Hematopoietic multipotent progenitor cell treated with erythropoietin and hydrocortisone succinate and interleukin-3 and kit ligand, for 17 days (in vitro differentiated cells): ENCODE measurements at places on chromosomes 5 and 9.

GRCh38 chr5:12861886-12862654 is 957.8 kb upstream of the CTNND2 start:
- no peak for DNase-seq

DNA sequence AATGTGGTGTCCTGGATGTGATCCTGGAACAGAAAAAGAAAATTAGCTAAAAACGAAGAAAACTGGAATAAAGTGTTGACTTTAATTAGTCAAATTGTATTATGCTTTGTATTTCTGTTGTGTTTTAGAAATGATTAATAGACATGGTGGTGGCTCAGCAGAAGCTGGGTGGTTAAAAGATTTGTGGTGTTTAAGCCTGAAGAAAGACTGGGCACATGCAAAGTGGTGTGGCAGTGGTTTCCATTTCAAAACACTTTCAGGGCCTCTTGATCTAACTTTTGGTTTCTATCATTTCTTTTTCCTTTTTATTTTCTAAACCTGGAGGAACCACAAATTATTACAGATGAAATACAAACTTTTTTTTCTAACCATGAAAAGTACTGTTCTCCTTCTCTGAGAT is 44.1 kb downstream of the ADGRV1 start:
- DNase-seq, result no peak

- peak; percentile 89 for DNase-seq
These were observed at the start of gene RAD50 for GRCh38 chr5:132556763-132557477. TSS of gene RAD50 (plus strand) at chr5:132556977. CDS start at chr5:132557325, 348 bp downstream.

DNA sequence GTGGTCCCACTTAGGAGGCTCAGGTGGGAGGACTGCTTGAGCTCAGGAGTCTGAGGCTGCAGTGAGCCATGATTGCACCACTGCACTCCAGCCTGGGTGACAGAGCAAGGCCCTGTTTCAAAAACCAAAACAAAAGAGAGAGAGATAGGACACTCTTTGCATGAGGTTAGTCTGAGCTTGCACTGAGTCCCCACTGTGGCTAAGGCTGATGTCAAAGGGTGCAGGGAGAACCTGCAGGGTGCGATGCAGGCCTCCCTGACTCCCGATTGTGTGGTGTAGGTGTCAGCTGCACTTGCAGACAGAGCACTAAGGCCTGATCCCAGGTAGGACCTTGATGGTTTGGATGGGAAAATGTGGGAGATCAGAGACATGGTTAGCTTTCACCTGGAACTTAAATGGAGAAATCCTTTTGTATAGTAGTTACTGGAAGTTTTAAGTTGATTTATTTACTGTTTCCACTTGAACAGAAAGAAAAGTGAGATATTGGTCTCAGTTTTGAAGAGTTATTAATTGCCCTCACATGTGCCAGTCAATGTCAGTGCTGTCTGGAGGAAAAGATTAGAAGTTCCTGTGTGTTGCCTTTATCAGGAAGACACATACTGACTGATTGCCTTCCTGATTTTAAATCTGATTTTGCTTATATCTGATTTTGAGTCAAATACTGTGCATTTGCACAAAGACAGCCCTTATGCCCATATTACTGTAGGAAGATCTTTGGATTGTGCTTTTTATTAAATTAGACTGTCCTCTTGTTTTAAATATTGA is 260.0 kb downstream of the MAST4 start:
- no peak for DNase-seq

DNA sequence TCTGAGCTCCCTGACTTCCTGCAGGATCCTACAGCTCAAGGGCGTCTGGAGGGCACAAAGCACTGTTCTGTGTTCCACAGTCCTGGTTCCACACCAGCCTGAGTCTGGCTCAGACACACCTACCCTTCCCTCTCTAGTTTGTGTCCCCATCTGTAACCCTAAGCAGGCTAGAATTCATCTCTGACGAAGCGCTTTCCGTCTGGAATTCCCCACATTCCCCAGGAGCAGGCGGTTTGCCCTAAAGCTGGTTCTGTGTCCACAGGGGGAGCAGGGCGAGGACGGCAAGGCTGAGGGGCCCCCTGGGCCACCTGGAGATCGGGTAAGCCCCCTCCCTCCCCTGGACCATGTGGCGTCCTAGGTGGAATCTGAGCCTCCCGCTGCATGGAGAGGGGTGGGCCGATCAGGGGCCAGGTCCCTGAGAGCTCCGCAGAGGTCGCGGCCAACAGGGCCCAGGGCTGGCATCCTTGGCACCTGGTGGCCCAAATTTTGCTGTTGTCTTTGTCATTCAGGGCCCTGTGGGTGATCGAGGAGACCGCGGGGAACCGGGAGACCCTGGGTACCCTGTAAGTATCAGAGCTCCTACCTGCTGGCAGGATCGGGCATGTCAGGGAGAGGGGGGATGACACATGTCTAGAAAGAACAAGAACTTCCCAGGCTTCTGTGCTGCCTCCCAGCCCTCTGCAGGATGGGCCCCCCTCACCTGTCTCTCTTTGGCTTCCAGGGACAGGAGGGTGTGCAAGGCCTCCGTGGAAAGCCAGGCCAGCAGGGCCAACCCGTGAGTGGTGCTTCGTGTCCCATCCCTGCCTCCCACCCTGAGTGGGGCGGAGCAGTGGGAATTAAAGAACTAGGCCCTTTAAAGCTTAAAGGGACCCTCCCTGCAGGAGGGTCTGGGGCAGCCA is 34.5 kb upstream of the ORM1 start:
- no peak for DNase-seq

DNA sequence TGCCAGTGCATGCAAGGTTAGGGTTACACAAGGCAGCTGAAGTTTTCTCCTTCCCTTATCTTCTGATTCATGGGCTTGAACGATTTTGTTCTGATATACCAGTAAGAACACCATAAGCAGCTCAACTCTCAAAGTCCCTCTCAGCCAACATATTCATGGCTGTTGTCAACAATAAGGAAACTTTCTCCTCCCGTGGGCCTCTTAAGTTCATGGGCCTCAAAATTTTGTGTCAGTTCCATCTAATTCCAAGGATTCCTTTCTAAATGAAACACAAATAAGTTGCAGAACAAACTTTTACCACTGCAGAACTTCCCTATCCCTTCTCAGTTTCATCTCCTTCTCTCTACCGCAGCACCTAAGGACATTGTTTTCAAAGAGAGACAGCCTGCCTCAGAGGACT is 23.6 kb upstream of the CAST start:
- no peak for DNase-seq

GRCh38 chr5:52685566-52685965 is 102.2 kb upstream of the ITGA1 start:
- no peak for DNase-seq

GRCh38 chr9:110064803-110065202 is 143.2 kb downstream of the C9orf152 start:
- DNase-seq, result no peak

DNA sequence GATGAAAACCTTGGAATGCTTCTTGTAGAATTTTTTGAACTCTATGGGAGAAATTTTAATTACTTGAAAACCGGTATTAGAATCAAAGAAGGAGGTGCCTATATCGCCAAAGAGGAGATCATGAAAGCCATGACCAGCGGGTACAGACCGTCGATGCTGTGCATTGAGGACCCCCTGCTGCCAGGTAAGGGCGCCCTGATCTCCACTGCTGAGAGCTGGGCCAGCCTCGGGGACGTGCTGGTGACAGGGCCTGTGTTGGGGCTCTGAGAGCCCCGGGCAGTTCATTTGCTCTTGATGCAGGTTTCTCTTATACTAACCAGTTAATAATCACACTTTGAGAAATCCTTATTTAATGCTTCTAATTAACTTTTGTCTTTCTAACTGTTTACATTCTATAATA is 33.0 kb downstream of the TENT4A start:
- DNase-seq, result no peak

- DNase-seq, result no peak
These were observed 6.4 kb upstream of the EXOC3 start for GRCh38 chr5:436641-436975.

DNA sequence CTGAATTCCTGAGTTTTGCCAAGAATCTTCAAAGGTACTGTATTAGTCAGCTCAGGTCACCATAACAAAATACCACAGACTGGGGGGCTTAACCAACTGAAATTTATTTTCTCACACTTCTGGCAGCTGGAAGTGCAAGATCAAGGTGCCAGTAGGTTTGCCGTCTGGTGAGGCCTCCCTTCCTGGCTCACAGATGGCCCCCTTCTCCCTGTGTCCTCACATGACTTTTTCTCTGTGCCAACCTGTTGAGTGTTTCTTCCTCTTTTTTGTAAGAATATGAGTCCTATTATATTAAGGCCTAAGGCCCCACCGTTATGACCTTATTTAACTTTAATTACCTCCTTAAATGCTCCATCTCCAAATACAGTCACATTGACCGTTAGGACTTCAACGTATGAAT is 156.1 kb upstream of the KIF2A start:
- no peak for DNase-seq

DNA sequence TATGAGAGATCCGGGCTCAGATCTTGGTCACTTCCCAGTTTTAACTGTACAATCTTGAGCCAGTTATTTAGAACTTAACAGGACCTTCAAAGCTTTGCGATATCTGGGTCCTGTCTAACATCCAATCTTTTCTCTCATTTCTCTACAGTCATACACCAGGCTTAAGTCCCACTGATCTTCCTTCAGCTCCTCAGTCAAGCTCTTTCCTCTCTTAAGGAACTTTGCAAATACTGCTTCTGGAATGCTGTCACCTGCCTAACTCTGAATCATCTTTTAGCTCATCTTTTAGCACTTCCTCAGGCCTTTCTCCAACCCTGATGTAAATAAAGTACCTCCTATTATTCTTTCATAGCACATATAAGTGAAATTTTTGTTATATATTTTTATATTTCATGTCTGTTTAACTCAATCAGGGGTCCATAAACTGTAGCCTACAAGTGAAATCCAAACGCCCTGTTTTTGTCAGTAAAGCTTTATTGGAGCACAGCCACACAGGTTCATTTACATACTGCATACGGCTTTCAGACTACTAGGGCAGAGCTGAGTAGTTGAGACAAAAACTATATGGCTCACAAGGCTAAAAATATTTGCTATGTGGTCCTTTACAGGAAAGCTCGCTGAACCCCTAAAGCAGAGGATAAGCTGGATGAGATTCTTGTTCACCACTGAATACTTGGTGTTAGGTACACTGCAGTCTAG is 63.5 kb downstream of the MEF2C start:
- DNase-seq, result no peak

DNA sequence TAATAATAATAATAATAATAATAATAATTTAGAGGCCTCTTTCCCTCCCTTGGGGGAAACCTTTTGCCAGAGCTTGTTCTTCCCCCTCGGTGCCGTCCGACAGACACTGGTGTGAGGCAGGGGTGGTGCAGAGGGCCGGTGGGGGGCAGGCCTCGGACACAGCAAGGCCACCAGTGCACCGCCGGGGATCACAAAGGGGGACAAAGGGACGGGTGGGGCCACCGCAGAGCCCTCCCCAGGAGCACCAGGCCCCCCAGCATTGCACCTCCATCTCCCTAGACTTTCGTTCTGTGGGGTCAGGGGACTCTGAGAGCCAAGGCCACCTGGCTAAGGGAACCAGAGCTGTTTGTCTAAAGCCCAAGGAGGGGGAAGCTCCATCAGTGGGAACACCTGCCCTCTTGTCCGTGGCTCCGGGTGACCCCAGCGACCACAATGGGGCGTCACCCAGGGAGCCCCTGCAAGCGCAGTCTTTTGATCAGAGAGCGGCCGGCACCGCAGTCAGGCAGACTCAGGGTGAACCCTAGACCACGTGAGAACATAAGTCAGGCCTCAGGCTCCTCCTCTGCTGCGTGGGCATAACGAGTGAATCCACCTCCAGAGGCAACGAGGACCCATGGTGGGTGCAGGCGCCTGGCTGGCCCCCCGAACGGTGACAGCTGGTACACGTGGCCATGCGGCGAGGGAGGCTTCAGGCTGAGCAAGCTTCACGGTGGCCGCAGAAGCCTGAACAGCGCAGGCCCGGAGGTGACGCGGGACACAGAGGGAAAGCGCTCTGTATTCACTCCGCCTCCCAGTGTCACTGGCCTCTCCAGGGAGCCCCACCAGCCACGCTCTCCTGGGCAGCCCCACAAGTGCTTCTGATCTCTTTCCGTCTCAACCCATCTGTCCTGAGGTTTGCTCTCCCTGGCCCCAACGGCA is 12.0 kb upstream of the QSOX2 start:
- DNase-seq, result no peak

DNA sequence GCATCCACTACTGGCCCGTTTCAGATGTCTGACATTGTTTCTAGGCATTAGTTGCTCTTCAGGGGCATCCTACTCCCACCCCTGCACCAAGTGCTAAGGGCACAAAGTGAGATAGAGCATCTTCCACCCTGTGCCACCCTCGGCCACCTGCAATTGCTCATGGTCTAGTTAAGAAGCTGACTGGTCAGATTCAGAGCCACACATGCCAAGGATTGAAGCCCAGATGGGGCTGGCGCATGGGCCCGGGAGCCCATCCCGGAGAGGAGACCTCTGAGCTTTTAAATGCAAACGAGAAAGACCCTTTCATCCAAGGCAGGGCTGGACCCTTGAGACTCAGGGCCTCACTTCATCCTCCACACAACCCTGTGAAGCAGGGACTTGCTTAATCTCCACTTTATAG is 28.5 kb downstream of the HRH2 start:
- DNase-seq, result no peak

GRCh38 chr5:60535198-60535597 is 164.8 kb downstream of the DEPDC1B start:
- no peak for DNase-seq

DNA sequence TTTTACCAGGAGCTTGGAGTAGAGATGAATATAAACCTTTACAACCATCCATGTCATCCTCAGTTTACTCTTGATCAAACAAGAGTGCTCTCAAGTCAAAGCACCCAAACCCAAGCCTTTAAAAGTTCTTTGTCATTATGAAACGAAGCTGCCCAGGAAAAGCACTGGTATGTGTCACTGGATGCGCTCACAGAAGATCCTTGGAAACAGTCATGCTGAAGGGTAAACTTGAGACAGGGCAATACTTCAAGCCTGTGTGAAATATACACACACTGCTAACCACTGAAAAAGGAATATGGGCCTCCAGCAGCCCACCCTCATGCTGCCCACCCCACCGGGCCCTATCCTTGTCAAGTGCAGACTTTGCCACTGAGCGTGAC is 84.5 kb downstream of the PRRT1B start:
- no peak for DNase-seq

GRCh38 chr5:132001647-132002561 is 9.6 kb downstream of the ACSL6 start:
- DNase-seq, result no peak

DNA sequence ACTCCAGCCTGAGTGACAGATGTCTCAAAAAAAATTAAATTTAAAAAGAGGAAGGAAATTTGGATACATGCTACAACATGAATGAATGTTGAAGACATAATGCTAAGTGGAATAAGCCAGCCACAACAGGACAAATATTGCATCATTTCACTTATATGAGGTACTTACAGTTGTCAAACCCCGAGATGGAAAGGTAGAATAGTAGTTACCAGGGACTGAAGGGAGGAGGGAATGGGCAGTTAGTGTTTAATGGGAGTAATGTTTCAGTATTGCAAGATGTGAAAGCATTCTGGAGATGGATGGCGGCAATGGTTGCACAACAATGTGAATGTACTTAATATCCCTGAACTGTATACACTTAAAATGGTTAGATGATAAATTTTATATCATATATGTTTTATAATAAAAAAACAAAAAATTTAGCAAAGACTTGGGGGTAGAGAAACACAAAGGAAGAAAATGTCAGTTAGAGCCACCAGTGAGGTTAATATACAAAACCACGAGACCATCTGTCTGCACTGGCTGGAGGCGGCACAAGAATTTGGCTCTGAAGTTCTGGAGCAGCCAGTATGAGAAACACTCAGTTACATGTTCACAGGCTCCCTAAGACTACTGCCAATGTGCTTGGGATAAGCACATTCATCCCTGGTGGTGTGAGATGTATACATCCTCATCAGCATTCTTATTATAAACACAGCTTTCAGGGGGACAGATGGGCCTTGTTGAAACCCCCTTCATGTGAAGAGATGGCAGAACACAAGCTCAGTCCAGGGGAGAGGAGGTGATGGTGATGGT is 37.0 kb upstream of the RPS23 start:
- DNase-seq, result no peak
